ENCODE measurements at places on chromosomes 16 and 17. TPM values are rescaled to one million over a fixed set of nuclear protein-coding genes. Genes with fewer than 3 reads are reported as not detected.
A peak's percentile ranks its signal among the peaks of the same experiment; 100 is the strongest.

GRCh38 chr17:32596628-32597027 lies 109.8 kb downstream of the CDK5R1 start:
- no peak overlapping the region for H3K27ac ChIP-seq
- no peaks in the 10 kb centered on the region for H3K36me3 ChIP-seq
- H3K4me1 ChIP-seq = no peaks in the 10 kb centered on the region
- H3K27me3 ChIP-seq = no peaks in the 10 kb centered on the region
- DNase-seq = no peak
- H3K4me3 ChIP-seq = no peak overlapping the region

DNA sequence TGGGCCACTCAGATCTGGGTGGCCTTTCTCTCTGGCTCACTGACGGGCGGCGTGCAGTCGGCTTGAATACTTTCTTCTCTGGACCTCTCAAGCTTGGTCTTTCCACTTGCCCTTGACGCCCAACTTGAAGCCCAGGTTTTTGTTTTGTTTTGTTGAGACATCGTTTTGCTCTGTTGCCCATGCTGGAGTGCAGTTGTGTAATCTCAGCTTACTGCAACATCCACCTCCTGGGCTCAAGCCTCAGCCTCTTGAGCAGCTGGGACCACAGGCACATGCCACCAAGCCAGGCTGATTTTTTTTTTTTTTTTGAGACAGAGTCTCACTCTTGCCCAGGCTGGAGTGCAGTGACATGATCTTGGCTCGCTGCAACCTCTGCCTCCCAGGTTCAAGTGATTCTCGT lies 22.7 kb upstream of the KIF19 start:
- H3K27ac ChIP-seq = no peak overlapping the region
- peaks cover 7% of the 10 kb centered on the region for H3K4me1 ChIP-seq
- no peaks in the 10 kb centered on the region for H3K27me3 ChIP-seq
- DNase-seq = no peak

The TNFRSF17 gene
- not detected for total RNA-seq

- no peak overlapping the region for H3K4me3 ChIP-seq
- H3K27me3 ChIP-seq = no peaks in the 10 kb centered on the region
- DNase-seq = no peak
- no peak overlapping the region for H3K27ac ChIP-seq
- H3K4me1 ChIP-seq = peaks cover 25% of the 10 kb centered on the region
- H3K36me3 ChIP-seq = no peaks in the 10 kb centered on the region
Observed at GRCh38 chr17:55456307-55457240, 34.9 kb upstream of the MMD start.

DNA sequence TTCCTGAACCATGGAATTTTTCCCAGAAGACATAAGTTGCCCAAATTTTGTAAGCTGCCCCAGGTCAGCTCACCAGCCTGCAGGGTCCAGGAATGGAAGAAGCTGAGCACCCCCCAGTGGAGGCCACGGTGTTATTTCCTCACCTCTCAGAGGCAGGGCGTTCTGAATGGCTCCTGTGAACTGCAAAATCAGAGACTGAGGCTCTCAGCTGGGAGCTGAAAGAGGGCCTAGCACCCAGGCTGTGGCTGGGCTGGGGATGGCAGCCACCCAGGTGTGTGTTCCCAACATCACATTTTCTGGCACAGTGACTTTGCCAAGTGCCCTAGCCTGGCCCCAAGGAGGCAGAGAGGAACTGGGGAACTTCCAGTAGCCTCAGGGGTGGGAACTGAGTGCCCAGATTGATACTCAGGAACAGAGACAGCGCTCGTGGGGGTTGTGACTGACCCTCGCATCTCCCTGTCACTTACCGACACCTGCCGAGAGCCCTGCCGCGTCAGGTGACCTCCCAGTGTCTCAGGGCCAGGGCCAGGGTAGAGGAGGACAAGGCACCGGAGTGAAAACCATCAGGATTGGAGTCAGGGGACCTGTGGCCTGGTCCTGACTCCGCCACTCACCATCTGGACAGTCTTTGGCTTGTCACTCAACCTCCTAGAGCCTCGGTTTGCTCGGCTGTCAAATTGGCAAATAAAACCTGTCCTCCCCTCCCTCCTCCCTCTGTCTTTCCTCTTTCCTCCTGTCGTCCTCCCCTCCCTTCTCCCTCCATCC lies 11.3 kb downstream of the CACNG4 start:
- DNase-seq = peak; percentile 47
- H3K4me3 ChIP-seq = no peak overlapping the region
- peaks cover 62% of the 10 kb centered on the region for H3K27me3 ChIP-seq
- H3K4me1 ChIP-seq = no peaks in the 10 kb centered on the region
- no peak overlapping the region for H3K27ac ChIP-seq

The OTOA gene
- total RNA-seq = not detected

DNA sequence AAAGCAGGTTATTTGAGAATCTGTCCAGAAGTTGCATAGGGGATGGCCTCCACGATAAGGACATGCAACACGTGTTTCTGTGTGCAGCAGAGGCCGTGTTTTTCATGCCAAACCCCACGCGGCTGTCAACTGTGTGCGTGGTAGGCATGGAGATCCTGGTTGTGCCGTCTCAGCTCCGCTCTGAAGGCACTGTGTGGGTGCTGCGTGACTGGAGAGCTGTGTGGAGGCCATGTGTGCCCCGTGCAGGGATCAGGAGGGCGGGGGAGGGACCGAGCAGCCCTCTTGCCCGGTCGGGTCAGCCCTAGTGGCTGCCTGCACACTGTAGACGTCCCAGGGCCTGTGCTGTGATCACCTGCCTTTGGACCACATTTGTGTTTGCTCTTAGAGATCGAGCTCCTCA lies 74.5 kb downstream of the SEC14L1 start:
- peaks cover 57% of the 10 kb centered on the region for H3K36me3 ChIP-seq
- DNase-seq = no peak
- H3K27me3 ChIP-seq = no peaks in the 10 kb centered on the region
- no peak overlapping the region for H3K4me3 ChIP-seq

- no peak for DNase-seq
- no peaks in the 10 kb centered on the region for H3K27me3 ChIP-seq
- no peak overlapping the region for H3K27ac ChIP-seq
- H3K4me3 ChIP-seq = no peak overlapping the region
- no peaks in the 10 kb centered on the region for H3K4me1 ChIP-seq
Observed at GRCh38 chr17:69357701-69358100, 30.8 kb upstream of the ABCA5 start.

DNA sequence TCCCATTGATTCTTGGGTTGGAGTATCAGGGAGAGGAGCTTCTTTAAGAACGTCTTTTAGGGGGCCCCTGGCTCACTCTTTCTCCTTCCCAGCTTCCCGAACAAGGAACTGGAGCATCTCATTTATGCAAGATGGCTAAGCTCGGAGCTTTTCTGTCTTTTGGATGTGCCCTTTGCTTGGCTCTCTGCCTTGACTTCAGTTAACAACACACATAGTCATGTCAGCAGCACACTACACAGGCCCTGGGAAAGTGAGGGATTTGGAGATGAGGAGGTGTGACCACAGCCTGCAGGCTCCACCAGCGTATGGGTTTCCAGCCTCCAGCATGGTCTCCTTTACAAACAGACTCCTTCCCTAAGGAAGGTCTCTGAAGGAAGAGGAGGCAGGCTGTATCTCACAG lies 310.4 kb downstream of the SNX29 start:
- no peaks in the 10 kb centered on the region for H3K36me3 ChIP-seq
- H3K4me3 ChIP-seq = no peak overlapping the region
- no peaks in the 10 kb centered on the region for H3K4me1 ChIP-seq
- peaks cover 17% of the 10 kb centered on the region for H3K27me3 ChIP-seq

The ANKFN1 gene
- 0.13 TPM for total RNA-seq

The FXR2 gene
- 29.9 TPM for total RNA-seq

The KCNAB3 gene
- 1.7 TPM for total RNA-seq

Data from K562 (cell line).